Natural killer cell treated with Interleukin-12 subunit alpha and Interleukin-12 subunit beta and Interleukin-15 and Interleukin-18, amount 100 ng/mL, for 72 hours (primary cell): ENCODE measurements at places on chromosomes 6 and 20.

GRCh38 chr6:134502614-134503549 lies 185.0 kb upstream of the SGK1 start:
- DNase-seq: no peak

DNA sequence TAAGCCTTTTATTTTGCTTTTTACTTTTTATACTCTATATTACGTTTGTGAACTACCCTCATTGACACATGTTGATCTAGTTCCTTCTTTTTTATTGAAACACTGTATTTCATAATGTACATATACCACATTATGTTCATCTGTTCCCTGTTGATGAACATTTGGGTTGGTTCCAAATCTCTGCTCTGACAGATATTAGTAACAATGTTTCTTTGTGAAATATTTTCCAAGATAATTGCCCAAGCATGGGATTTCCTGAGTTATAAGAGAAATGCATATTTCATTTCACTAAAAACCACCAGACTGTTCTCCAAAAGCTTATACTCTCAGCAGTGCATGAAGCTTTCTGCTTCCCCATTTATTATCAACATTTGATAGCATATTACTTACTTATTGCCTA lies 44.2 kb upstream of the TNFRSF21 start:
- no peak for DNase-seq

GRCh38 chr6:48957781-48958180 lies 505.3 kb downstream of the MMUT start:
- no peak for DNase-seq

DNA sequence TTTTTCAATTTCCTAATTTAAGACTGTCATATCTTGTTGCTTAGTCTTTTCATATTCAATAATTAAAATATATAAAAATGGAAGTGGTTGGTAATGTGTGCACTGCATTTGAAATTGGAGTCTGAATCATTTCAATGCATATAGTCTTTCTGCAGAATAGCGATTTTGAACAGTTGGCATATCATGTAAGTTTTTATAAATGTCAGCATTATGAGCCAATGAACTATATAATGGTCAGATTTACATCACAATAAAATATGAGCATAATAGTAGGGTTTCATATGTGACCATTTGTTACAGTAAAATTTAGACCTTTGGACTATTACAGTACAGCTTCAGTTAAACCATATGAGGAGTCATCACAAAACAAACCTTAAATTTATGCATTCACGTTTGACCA lies 4.3 kb downstream of the RAB32 start:
- DNase-seq: no peak

- DNase-seq: no peak
These were observed 328.1 kb upstream of the ARID1B start for GRCh38 chr6:156449128-156449527.

GRCh38 chr20:4226330-4227084 lies 211.1 kb upstream of the RNF24 start:
- no peak for DNase-seq

- no peak for DNase-seq
These were observed 42.6 kb upstream of the ZNFX1 start for GRCh38 chr20:49320460-49320859.

- DNase-seq: no peak
These were observed 62.5 kb upstream of the TMEM170B start for GRCh38 chr6:11475016-11475415.

DNA sequence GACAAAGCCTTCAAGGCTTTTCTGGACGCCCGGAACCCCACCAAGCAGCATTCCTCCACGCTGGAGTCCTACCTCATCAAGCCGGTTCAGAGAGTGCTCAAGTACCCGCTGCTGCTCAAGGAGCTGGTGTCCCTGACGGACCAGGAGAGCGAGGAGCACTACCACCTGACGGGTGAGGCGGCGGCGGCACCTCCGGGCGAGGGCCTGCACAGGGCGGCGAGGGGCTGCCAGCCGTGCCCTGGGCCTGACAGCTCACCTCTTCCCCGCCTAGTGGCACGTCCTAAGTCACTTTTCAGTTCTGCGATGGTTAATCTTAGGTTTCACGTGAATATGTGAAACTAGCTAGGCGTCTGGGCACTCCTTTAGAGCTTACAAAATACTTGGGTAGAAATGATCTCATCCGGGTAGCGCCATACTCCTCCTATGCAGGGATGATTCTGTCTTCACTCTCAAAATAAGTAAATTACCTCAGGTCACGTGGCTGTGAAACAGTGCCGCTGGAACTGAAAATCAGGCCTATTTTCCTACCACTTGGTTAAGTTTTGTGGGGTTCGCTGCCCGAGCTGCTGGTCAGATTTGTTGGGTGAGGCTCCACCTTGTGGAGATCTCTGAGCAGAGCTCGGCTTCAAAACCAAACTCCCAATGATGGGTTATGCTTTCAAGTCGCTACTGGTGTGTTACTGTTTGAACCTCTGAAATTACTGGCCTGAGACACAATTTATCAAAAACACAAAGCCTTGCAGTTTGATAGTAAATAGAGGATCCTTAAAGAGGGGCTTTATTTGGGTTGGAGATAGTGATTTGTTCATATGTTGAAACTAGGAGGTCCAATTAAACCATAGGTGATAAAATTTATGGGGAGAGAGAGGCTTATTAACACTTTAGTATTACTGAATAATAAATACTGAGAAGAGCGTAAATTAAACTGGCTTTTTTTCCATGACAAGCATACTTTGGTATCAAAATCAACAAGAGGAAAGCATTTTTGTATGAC lies 15.5 kb upstream of the CLDN20 start:
- DNase-seq: no peak

DNA sequence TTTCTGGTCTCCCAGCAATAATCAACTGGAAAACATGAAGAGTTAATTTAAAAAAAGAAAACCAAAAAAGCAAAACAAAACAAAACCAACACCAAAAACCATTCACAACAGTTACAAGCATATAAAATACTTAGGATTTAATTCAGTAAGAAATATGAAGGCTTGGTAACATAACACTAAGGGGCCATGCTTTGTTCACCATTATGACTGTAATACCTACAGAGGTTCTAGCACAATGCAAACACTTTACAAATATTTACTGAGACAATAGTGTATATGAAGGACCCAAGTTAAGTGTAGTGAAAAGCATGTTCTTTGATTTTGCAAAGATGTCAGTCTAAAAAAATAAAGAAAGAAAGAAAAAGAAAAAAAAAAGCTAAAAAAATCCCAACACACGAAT lies 109.8 kb upstream of the EMILIN3 start:
- no peak for DNase-seq

DNA sequence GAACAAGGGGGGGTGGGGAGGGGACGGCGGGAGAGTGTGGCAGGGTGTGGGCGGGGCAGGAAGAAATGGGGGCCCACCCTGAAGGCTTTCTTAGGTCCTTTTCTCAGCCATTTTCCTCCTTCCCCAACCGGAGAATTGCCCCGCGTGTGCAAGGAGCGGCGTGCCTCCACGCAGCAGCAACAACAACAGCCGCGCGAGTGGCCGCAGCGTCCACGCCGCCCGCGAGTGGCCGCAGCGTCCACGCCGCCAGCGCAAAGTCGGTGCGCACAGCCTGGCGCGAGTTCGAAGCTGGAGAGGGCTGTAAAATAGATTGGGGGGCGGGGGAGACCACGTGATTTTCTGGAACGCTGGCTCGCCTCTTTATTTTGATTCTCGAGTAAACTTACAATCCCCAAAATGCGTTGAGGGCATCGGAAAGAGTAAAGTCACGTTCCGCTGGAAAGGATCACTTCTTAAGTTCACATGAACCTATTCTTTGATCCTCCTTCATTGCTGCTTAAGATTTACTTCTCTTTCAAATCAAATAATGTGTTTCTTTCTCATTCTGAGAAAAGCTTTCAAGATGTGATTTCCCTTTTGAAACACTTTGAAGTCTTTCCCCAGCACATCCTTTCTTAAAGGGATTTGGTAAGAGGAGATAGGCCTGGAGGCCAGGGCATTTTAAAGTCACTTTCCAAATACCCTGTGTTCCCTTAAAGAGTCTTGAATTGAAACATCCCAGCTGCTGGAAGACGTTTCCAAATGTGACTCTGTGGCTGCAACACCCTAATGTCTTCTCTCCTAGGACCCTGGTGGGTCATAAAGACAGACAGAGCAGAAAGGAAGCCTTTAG lies 66.7 kb upstream of the ZNF217 start:
- DNase-seq: no peak

DNA sequence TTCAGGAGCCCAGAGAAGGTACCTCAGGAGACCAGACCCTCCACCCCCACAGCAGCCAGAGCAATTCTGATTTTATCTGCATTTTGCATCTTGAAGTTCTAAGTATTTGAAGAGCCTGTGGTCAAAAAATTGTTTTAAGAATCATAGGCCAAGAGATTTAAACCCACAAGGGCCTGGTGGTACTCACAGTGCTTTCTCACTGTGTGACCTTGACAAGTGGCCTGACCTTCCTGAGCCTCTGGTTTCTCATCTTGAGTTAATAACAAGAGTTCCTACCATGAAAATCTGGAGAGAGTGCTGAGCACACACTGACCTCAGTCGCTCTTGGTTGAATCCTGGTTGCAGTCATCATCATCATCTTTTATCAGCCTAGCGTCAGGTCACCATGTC lies 45.4 kb upstream of the ID1 start:
- DNase-seq: no peak

DNA sequence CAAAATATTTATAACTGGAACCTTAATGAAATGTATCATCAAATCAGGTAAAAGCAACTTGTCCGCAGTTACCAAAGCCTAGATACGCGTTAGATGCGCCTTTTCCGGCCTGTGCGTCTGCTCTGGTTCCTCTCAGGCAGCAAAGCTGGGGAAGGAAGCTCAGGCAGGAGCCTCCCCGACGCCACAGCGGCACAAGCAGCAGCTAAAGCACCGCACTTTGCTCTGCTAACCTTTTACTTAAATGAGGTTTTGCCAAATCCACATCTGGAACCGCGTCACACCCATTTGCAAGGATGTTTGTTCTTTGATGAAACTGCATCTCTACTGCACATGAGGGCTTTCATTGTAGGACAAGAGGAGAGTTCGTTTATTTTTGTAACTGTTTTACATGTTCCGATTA lies 36.8 kb downstream of the THBS2 start:
- no peak for DNase-seq

DNA sequence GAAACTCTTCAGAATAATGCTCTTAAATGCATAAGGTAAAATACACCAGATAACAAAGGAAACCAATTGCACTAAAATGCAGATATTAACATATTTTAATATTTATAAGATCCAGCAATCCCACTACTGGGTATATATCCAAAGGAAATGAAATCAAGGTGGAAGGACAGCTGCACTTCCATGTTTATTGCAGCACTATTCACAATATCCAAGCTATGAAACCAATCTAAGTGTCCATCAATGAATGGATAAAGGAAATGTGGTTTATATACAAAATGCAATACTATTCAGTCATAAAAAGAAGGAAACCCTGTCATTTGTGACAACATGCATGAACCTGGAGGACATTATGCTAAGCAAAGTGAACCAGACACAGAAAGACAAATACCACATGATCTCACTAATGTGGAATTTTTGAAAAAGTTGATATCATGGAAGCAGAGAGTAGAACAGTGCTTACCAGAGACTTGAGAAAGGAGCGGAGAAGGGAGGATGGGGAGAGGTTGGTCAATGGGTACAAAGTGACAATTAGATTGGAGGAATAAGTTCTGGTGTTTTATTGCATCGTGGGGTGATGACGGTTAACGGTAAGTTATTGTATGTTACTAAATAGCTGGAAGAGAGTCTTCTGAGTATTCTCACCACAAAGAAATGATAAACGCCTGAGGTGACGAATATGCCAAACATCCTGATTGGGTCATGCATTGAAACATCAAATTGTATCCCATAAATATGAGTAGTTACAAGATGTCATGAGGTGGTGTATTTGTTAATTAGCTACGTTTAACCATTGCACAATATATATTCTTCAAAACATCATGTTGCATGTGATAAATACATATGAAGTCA lies 37.9 kb upstream of the RNF24 start:
- DNase-seq: no peak

DNA sequence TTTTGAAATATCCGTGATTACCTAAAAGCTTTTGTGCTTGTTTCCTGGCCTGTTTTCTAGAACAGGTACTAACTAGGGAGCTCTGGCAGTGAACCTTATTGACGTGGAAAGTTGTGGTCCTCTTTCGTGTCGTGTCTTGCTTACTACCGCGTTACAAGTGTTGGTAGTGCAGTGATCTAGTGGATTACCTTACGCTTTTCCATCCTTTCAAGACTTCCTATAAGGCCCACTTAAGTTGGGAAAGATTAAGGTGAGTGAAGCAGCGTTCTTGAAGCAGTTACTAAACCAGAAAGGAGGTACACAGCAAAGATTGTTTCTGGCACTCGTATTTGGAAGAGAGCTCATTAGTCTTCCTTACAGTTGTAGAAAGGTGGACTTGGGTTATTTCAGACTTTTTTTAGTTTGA lies 1.9 kb downstream of the PNRC1 start:
- no peak for DNase-seq

DNA sequence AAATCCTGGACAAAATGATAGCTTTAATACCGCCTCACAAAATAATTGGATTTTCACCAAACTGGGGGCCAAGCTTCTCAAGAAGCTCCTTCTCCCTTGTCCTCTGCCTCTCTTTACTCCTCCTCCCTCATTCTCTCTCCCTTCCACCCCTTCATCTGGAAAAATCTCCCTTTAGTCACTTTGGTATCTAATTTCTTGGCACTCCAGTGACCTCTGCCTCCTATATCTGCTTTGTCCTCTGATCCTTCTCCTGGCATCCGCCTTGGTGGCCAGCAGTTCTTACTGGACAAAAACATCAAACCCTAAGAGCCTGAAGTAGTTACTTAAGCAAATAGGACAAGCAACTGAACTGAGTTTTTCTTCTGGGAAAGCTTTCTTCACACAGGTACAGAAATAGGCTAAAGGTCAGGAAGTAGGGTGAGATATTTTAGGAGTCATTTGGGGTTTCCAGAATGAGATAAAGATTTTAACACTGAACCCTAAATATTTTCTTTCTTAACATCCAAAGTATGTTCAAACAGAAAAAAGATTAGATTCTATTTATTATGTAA lies 220.7 kb downstream of the ARHGAP18 start:
- no peak for DNase-seq

DNA sequence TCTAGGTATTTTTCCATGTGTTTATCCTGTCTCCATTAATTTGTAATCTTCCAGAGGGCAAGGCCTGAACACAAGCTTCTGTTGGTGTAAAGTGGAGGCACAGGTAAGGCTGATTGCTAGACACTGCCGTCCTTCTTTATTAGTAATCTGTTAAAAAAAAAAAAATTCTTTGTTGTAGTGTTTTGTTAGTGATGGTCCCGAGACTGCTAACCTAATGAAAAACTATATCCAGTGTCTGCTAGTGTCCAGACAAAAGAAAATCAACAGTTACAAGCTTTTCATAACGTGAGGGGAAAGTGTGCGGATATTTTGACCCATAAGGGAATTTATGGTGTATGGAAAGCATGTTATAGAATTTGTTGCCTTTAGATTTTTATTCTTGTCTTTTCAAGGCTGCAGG lies 4.2 kb upstream of the HIVEP1 start:
- DNase-seq: no peak

DNA sequence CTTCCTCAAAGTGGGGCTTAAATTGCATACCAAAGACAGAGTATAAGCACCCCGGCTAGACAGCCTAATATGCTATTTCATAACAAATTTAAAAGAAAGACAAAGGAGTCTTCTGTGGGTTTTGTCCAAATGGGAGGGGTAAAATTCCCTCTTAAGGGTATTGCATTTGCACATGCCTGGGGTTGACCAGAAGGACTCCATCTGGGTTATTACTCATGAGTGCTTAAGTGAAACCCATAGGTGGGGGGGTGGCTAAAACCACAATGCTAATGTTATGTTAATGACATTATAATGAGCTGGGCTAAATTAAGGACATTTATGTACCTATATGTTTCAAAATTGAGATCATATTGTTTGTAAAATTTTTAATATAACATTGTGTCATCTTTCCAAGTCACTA lies 15.0 kb downstream of the IMPG1 start:
- no peak for DNase-seq
